RWPE2 (cell line): ENCODE measurements at places on chromosomes 5 and 9.
A peak's percentile ranks its signal among the peaks of the same experiment; 100 is the strongest.

DNA sequence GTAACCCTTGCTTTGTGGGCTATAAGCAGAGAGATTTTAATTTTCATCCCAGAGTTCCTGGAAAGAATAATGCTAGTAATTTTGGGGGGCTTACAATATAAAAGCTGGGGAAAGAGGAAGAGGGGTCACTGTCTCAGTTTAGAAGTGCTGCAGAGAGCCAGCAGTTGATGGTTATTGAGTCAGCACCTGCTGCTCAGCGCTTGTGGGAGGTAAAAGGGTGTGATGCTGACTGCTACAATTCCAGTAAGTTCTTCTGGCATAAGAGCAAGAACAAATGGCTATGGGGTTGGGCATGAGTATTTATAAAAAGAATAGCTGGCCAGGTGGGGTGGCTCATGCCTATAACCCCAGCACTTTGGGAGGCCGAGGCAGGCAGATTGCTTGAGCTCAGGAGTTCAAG lies 88.5 kb downstream of the MAST4 start:
- no peak for DNase-seq

DNA sequence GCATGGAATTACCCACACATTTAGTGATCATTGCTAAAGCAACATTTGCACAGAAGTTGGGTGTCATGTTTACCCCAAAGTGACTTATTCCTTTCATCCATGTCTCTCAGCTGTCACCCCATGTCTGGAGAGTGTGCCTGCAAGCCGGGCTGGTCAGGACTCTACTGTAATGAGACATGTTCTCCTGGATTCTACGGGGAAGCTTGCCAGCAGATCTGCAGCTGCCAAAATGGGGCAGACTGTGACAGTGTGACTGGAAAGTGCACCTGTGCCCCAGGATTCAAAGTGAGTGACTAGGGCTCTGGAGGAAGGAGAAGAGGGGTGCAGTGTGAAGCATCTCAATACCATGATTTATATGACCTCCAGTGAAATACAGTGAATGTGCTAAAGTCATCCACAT lies 99.9 kb upstream of the PRRC1 start:
- no peak for DNase-seq

DNA sequence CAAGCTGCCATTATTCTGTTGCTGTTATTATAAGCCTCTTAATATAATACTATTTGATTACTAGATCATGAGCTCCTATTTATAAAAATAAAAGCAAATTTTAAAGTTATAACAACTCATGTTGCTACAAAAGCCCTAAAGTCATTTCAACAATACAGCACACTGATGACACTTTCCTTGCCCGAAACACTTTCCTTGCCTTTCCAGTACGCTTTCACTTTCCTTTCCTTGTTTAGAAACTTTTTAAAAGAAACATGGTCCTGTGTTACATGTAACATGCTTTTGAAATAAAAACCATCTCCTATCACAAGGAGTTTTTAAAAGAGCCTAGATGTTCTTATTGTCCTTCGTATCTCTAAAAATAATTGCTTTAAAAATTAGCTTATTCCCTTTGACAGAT lies 688.4 kb downstream of the PTPRD start:
- no peak for DNase-seq

DNA sequence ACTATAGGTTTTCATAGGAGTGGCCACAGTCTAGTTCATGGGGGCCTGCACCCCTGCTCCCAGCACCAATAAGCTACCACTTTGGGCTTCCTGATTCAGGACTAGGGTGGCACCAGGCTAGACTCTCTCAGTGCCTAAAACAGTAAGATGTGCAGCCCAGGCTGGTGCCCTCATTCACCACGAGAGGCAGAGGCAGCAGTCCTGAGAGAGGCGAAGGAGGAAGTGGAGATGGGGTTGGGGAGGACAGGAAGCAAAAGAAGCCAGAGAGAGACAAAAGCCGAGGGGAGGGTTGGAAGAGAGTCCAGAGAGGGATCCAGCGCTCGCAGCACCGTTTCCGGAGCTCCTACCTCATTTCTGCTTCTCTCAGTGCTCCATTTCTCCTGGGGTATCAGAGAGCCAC lies 180.9 kb downstream of the MED10 start:
- no peak for DNase-seq

DNA sequence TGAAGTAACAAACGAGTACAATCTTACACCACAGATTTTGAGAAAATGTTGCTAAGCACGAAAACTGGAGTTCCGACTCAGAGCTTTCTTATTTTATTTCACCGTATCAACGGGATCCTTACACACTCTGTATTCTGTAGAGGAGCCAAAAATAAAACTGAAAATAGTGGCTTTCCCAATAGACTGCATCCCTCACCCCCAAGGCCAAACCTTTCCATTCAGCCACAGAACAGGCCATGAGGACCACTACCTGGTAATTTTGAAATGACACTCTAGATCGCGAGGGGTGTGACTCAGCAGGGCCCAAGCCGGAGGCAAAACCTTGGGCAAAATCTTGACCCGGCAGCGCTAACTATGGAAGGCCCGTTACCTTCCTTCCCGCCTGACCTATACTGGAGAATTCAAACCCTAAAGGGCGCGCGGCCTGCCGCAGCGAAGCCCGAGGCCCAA lies 432 bp downstream of the HSPA9 start:
- no peak for DNase-seq

DNA sequence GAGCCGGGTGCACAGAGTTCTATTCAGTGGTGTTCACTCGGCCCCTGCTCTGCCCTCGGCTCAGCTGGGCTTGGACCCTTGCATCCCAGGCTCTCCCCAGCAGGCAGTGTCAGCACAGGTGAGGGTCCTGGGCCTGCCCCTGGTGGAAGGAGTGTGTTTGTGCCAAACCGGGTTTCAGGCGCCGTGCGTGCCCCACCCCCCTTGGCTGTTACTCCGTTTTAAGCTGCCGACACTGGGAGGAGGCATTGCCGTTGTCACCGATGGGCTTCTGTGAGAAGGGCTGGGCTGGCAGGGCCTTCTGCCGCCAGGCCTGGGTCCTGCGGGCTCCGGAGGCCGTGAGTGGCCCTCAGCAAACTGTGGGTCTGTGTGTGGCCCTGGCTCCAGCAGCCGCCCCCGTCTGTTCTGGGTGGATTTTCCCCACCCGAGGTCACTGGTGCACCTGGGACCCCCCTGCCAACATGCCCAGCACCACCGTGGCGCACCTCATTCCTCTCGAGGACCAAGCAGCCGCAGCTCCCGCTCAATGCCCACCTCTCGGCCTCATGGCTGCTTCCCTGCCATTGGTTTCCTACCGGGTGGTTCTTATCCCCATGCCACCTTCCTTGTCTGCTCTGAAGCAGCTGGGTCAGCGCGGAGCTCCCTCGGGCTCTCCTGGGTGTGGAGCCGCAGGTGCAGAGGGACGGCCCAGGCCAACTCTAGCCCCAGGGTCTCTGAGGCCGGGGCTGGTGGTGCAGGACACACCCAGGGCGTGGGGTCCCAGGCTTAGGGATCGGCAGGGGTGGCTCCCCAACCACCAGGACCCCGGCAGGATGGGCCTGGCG lies 44.3 kb upstream of the EXOC3 start:
- DNase-seq: peak; percentile 72

GRCh38 chr5:152380415-152381123 lies 24.5 kb downstream of the NMUR2 start:
- DNase-seq: no peak

DNA sequence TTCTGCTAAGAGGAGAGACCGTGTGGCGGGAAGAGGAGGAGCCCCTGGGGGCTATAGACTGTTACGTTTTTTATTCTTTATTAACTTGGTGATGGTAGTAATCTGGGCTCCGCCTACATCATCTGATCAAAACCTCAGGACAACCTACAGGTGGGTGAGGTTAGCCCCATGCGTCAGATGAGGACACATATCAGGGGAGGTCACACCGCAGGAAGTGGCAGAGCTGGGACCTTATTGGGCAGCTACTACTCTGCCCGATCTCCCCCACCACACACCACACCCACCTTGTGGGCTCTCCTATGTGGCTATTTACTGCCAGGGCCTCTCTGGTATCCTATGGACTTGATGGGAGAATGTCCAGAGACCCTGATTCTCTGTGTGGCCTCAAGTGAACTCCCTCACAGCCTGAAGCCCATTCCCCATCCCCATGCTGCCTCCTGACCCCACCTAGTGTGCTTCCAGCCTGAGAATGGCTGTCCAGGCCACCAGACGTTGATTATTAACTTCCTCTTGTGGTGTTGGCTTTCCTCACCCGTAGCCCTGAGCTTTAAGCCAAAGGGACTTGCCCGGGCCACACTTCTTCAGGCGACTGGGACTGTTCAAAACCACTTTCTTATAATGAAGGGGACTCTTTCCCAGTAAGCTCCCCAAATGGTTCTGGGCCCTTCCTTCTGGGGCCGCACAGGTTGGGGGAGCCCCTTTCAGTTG lies 8.2 kb downstream of the UNC5A start:
- no peak for DNase-seq

DNA sequence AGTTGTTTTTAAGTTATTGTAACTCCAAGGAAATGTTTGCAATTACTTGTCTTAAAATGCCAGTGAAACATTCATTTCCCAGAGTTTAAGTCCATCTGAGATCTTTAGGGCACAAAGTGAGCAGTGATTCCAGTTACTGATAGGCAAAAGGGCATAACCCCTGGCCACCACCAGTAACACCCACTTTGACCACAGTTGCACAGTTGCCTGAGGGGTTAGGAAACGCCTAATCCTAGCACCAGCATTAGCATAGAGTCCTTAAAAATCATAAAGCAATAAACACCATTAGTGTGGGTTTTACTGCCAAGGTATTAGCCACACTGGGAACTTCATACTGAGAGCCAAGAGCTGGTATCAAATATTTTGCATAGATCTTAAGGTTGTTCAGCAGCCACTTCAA lies 143.9 kb downstream of the SNCAIP start:
- DNase-seq: no peak

DNA sequence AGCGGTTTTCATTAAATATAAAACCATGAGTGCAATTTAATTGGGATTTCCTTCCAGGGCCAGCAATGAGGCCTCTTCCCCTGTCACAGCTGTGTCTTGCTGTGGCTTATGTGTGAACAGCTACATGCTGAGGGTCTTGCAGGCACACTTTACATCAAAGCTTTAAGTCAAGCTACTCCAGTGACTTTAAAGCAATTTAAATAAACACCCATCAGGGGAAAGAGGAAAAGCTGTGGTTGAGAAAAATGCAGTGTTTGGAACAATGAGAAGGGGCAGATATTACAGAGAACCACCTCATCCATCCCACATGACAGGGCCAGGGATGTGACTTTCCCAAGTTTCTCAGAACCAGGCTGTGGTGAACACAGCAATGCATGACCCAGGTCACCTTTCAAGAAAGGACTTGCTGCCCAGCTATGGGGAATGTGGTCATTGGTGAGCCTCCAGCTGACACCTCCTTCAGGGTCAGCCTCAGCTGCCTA lies 115.9 kb upstream of the LPAR1 start:
- DNase-seq: no peak

DNA sequence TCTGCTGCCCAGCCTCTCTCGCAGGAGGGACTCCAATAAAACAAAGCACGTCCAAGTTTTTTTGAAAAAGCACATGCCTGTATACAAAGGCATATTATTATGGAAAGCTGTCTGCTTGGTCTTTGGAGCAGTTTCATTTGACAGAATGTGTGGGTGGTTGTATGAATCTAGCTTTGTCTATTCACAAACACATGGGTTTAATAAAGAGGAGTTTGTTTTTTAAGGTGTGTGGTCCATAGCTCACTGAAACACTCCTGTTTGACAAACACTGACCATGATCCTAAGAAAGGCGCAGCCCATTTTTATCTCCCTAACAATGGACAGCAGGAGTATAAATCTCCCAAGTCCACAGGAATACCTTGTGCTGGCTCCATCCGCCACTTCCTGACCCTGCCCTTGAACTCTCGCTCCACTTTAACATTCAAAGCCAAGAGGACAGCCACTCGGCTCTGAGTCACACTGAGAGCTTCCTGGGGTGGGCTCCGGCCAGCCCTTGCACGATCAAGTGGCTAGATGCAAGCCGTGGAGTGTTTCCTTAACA lies 371.9 kb downstream of the EBF1 start:
- no peak for DNase-seq

DNA sequence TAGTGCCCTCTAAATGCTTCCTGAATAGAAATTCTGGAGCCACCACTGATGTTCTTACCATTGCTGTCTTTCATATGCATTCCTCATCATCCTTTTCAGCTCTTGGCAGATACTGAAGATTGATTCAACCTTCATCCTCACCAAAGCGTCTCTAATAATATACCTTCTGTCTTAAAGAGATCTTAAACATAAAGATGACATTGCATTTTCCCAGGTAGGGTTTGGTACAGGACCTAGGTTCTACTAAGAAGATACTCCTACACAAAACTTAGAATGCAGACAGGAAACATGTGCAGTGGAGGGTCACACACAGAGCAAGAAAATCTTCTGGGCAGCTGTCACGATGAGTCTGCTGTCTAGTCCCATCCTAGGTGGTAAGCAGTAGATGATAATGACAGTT lies 41.0 kb upstream of the RPS23 start:
- DNase-seq: no peak

- no peak for DNase-seq
These were observed 38.9 kb upstream of the CEP72 start for GRCh38 chr5:573206-573605.

DNA sequence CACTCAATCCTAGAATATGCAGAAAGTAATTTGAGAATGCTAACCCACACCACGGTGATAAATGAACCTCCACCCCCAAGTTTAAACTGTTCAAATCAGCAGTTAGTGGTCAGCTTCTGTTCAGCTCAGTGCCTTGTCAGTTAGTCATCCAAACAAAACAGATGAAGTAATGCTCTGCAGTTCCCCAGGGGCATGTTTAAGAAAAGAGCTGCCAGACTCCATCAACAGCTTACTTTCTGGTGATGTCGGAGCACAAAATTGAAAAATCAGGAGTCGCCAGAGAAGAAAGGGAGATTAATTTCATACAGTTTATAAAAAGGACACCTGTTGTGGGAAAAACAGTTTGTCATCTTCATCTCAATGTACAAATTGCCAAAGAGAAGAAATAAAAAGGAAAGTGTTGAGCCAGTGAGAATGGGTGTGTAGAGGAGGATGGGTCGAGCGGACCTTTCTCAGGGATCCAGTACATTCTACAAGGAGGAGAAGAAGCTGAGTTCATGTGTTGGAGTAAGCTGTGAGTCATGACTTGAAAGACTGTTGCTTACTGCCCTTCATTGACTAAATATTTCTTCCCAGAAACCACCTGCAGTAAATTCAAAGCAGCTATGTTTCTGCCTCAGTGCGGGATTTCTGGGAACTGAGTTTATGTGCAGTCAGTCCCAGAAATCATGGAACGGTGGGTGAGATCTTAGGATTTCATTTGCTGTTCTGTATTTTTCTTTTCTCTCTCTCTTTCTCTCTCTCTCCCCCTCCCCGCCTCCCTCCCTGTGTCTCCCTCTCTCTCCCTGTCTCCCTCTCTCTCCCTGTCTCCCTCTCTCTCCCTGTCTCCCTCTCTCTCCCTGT lies 13.7 kb downstream of the TRIO start:
- DNase-seq: no peak

- DNase-seq: no peak
These were observed 150.2 kb downstream of the KIAA0825 start for GRCh38 chr5:94467954-94468930.

GRCh38 chr9:34884747-34885189 lies 73.3 kb upstream of the PHF24 start:
- DNase-seq: no peak
